ENCODE measurements at places on chromosomes 13 and 19.

DNA sequence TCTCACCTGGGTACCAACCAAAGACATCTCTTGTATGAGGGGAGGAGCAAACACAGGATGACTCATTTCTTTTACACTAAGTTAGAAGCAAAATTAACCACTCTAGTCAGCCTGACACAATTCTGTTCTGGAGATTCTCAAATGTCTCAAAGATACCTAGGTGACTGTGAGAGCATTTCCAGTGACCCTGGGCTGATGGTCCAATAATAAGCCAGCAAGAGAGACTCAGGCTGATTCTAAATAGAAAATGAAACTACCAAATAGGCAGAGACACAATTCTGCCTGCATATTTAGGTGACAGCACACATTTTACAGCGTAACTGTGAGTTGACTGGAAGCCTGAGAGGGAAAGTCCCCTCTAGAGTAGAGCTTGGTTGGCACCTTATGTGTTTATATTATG, 16.3 kb downstream of the ZNF91 start:
- DNase-seq = no peak

- DNase-seq = no peak
Measured at GRCh38 chr19:18421371-18421959, 2.3 kb downstream of the SSBP4 start.

GRCh38 chr13:50626101-50626547, 217.4 kb downstream of the DLEU7 start:
- peak; percentile 52 for DNase-seq

DNA sequence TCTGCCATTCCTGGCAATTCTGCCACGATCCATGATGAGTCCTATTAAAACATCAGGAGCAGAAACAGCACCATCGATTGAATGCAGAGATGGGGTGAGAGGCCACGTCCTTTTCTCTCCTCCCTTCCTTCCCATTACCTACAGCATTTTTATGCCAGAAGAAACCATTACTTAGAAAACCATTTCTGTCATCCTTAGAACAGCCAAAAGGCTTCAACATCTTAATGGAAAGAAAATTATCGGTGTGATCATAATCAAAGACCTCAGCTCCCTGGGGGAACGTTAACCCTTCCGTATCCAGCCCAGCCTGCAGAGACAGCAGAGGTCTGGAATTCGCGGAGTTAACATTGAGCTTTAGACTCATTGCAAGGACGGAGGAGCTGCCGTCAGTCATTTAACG, 56.0 kb upstream of the SIAH3 start:
- no peak for DNase-seq

DNA sequence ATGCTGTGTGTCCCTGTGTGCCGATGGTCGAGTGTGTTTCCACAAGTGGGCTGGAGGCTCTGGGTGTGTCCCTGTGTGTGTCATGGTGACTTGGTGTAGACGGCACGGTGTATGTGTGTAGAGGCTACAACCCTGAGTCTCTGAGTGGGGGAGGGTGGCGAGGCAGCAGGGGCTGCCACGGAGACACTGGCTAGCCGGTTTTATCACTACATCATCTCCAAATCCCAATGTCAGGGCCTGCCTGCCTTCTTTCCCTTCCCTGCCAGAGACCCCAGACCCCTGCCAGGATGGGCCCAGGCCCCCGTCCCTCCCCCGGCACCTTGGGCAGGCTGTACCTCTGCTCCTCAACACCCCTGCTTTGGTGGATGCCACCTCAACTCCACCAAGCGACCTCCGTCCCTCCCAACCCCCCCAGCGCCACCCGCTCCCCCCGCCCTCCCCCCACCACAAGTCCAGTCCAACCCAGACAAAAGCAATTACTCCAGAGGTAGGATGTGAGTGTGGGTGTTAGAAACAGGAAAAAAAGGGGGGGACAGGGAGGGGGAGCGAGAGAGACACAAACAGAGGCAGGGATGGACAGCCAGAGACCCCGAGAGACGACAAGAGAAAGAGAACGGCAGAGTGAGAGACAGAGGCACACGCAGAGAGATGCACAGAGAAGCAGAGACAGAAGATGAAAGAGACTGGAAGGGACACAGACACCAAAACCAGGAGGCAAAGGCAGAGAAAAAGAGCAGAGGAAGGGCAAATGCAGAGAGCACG, 21.6 kb upstream of the POU2F2 start:
- no peak for DNase-seq

DNA sequence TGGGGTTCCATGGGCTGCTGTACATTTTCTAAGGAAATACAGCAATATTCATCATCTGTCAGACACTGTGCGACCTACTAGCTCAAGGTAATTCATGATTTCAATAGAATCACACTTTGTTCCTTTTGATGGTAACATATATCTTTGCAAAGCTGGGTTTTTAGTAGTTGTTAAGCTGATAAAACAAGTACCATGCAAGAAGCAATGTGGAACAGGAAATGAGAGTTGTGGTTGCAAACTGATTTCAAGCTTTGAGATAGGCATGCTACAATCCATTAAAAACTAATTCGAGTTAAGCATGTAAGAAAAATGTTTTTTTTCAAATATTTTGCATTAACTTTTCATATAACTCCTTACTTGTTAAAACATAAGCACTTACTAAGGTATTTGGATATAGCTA, 6.8 kb upstream of the MBNL2 start:
- DNase-seq = no peak

Data from fibroblast of mammary gland (primary cell).